GM12878 (cell line): ENCODE measurements at places on chromosomes 4 and X. TPM values are rescaled to one million over a fixed set of nuclear protein-coding genes. Genes with fewer than 3 reads are reported as not detected.

DNA sequence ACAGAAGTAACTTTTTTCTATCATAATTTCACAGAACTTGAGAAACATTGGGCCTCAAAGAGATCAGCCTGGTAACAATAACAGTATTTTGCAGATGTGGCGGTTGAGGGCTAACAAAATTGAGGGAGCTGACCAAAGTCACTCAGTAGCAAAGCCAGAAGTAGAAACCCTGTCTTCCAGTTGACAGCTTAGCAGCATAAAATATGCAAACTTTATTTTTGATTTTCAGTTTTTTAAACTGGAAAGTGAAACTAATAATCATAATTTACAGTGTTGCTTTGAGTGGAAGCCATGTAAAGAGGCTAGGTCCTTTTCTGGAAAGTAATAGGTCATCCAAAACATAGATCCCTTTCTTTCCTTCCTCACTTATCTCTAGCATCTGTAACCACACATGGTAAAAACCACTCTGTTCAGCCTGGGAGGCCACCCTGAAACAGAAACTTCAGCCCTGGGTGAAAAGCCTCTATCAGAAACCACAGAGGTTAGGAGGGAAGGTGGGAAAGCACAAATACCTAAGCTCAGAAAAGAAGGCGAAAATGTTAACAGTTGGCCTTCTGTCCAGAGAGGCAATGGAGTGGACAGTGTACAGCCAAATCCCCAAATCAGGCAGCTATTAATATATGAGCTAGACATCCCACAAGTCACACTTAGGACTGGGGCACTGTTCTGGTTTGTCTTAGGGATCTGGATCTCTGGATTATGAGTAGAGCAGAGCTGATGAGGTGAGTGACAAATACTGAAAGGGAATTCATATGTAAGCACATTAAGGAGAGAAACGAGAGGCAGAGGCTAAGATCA lies 61.1 kb upstream of the ARSJ start:
- peaks cover 14% of the 10 kb centered on the region for H3K4me1 ChIP-seq
- no peaks in the 10 kb centered on the region for H3K36me3 ChIP-seq
- no peak overlapping the region for H3K4me3 ChIP-seq
- H3K27me3 ChIP-seq, result no peaks in the 10 kb centered on the region
- peak; percentile 36 for DNase-seq

- H3K4me1 ChIP-seq, result no peaks in the 10 kb centered on the region
- DNase-seq, result no peak
- no peak overlapping the region for H3K27ac ChIP-seq
These were observed 19.8 kb upstream of the GTPBP6 start for GRCh38 chrX:338281-338835.

- no peak overlapping the region for H3K4me3 ChIP-seq
- no peak overlapping the region for H3K27ac ChIP-seq
- no peaks in the 10 kb centered on the region for H3K4me1 ChIP-seq
- DNase-seq, result no peak
- H3K27me3 ChIP-seq, result no peaks in the 10 kb centered on the region
These were observed 62.8 kb upstream of the EGFL6 start for GRCh38 chrX:13506574-13506973.

- H3K4me3 ChIP-seq, result peak overlapping the region; percentile 99
- no peak for DNase-seq
- H3K27ac ChIP-seq, result peak overlapping the region; percentile 96
- peaks cover 5% of the 10 kb centered on the region; the same call in 1 of the 2 replicates for H3K36me3 ChIP-seq
These were observed 981 bp downstream of the TET2 start for GRCh38 chr4:105147553-105148161.

GRCh38 chr4:77601614-77602187 lies 3.9 kb upstream of the CXCL13 start:
- no peak overlapping the region for H3K27ac ChIP-seq
- H3K4me1 ChIP-seq, result no peaks in the 10 kb centered on the region
- no peak overlapping the region for H3K4me3 ChIP-seq
- DNase-seq, result no peak

FAM47E gene
- not detected in 2 replicates for total RNA-seq

PRDM5 gene
- total RNA-seq, result 0.08 TPM in 1 of 2 replicates, not detected in the other

SLC9B1 gene
- 1.0 and 2.2 TPM in 2 replicates for total RNA-seq

CLNK gene
- total RNA-seq, result 2.5 and 2.8 TPM in 2 replicates
